Endodermal cell (in vitro differentiated cells): ENCODE measurements at places on chromosomes 5 and 9.
A peak's percentile ranks its signal among the peaks of the same experiment; 100 is the strongest.

DNA sequence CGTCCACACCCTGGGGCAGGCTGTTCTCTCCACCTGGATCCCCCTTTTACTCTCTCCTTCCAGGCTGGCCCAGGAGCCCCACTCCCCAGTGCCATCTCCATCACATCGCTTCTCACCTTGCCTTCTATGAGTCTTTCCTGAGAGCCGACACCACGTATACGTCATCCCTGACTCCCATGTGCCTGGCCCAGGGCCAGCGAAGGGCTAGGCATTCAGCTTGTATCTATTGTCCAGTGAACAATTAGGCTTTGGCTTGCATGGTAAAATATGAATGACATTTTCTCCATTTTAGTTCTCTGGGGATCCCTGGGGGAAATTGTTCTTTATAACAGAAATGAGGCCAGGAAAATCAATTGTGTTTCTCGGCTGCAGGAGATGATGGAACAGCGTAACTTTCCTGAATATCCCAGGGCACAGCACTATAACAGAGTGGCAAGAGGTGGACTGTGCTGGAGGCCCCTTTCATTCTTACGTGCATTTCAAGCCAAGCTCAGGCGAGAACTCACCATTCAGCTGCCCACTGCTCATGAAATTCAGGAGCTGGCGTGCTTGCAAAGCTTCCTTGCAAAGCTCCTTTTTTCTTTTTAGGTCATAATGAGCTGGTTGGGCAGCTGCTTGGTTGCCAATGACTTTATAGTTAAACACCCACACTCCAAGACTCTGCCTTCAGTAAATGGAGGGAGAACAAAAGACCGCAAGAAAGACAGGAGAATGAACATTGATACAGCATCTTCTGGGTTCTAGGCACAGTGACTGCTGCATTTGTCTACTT, 37.7 kb downstream of the NSG2 start:
- DNase-seq, result no peak

GRCh38 chr9:35605351-35606137, 482 bp downstream of the TESK1 start:
- DNase-seq, result peak; percentile 69

- no peak for DNase-seq
These were observed 451.3 kb upstream of the KLF4 start for GRCh38 chr9:107940616-107941595.

DNA sequence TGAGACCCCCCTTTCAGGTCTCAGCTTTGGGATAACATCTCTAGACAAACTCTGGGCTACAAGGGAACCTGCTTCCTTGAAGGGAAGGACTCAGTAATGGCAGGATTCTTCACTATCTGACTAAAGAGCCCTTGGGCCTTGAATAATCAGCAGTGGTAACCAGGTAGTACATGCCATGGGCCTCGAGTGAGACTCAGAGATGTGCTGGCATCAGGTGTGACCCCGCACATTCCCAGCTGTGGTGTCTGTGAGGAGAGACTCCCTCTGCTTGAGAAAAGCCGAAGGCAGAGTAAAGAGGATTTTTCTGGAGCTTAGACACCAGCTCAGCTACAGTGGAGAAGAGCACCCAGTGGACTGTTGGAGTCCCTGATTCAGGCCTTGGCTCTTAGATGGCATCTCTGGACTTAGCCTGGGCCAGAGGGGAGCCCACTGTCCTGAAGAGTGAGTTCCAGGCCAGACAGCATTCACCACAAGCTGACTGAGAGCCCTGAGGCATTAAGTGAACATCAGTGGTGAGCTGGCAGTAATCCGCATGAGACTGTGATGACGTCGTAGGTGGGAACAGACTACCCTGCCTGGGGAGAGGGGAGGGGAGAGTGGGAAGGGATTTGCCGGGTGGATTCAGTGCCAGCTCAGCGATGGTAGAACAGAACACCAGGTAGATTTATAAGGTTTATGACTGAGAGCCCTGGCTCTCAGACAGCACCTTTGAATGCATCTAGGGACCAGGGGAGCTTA, 5.3 kb upstream of the ZNF782 start:
- DNase-seq, result peak; percentile 70

- DNase-seq, result peak; percentile 89
These were observed 597.3 kb downstream of the PRELID2 start for GRCh38 chr5:145237843-145238242.

- DNase-seq, result peak; percentile 44
These were observed 4.0 kb upstream of the TERT start for GRCh38 chr5:1298723-1299510.

- DNase-seq, result peak; percentile 45
These were observed 166.4 kb upstream of the SMIM23 start for GRCh38 chr5:171619196-171619595.

DNA sequence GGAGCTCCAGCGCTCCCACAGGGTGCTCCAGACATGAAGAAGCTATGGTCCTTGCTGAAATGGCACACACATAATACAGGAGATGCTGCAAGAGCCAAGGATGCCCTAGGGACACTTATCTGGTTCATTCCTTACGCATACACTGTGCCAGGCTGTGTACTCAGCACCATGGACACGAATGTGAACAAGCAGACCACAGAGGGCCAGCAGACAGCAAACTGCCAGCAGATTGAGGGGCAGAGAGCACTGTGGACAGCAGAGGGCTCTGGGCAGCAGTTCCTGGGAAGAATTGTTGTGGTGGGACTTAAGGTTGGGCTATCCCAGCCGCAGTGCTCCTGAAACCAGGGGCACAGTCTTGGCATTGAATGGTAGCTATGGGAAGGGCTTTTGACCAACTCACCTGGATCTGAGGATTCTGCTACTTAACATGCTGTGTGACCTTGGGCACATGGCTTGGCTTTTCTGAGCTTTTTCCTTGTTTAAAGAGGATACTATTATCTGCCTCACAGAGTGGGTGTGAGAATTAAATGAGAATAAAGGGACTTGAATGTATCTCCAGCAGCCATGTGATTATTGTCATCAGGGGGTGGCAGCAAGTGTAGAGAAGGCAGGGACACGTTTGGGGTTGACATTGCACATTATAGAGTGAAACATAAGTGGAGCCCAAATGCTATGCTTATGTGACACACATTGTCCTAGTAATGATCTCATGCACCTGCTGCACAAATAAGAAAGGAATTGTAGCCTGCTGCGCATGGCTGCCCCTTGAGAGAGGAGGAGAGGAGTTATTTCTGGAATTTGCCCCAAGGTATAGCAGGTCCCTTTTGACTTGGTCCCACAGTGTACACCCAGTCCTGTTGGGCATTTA, 30.1 kb downstream of the PPARGC1B start:
- DNase-seq, result no peak

- no peak for DNase-seq
These were observed 42.5 kb upstream of the TAF1L start for GRCh38 chr9:32677931-32678330.

- DNase-seq, result peak; percentile 92
These were observed 2.9 kb upstream of the NXNL2 start for GRCh38 chr9:88531920-88532698.

DNA sequence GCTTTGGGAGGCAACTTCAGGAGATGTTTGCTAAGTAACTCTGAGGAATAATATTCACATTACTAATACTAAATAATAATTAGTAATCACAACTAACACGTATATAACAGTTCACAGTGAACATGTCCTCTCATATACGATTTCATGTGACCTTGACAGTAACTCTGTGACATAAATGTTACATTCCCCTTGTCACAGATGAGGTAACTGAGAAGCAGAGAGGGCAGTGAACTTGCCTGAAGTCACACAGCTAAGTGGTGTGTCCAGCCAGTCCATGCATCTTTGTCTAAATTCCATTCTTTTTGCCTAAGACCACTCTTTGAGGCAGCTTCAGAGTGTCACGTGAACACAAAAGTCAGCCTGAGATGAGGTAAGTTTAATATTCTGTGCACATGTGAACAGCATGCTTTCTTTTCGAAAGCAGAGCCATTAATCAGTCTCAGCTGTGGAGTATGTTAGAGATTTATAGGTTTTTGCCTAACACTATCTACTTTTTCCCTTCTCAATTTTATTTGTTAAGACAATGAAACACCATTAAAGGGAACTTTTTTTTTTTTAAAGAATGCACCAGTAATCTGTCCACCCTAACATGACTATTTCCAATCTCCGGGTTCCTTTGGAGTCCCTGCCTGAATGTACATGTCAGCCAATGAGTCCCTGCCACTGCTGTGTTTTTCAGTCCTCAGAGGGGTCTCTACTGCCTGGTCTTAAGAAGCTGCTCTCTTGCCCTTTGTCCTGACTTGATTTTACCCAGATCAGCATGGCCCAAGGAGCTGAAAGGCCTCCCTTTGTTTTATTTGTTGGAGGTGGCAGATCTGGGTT, 43.5 kb downstream of the SH3PXD2B start:
- DNase-seq, result no peak

- DNase-seq, result peak; percentile 60
These were observed 12.7 kb upstream of the THG1L start for GRCh38 chr5:157718519-157718918.

DNA sequence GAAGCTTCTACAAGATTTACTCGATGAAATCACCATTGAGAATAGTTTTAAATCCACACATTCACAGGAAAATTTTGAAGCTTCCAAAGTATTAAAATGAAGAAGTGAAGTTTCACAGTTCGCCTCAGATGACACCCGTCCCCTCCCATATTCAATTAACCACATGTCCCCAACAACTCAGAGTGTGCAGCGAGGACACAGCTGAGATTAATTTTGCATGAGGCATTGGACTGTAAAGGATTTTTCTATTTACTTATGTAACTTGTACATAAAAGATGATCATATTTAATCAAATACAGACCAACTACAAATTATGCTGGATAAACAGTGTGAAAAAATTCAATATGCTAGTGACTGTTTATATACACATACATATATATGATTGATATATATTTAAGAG, 84.7 kb upstream of the OLFM1 start:
- DNase-seq, result no peak

- DNase-seq, result no peak
These were observed 14.7 kb upstream of the OSMR start for GRCh38 chr5:38831117-38831516.

DNA sequence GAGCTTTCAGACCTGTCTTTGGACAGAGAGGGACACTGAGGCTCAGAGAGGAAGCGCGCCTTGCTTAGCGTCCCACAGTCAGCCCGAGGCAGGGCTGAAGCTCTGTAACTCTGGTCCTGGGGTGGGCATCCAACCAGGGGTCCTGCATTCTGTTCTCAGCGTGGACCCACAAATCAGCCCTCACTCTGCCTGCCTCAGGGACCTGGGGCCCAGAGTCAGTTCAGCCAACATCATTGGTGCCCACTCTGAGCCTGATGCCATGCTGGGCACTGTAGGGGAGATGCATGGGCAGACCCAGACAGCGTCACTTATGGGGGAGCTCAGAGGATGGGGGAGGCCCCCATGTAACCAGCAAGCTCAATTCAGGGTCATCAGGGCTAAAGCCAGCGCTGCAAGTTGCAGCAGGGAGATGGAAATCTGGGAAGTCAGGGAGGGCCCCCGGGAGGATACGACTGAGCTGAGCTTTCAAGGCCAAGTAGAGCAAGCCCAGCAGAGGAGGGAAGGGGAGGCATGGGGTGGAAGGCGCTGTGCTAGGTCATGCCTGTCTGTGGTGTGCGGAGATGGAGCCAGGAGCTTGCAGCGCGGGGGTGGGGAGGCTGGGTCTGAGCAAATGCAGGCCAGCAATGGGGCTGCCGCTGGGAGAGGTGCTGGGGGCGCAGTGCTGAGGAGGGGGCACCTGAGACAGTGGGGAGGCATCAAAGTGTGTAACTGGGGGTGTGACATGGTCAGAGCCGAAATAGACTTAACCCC, 21.1 kb downstream of the CORO2A start:
- no peak for DNase-seq

DNA sequence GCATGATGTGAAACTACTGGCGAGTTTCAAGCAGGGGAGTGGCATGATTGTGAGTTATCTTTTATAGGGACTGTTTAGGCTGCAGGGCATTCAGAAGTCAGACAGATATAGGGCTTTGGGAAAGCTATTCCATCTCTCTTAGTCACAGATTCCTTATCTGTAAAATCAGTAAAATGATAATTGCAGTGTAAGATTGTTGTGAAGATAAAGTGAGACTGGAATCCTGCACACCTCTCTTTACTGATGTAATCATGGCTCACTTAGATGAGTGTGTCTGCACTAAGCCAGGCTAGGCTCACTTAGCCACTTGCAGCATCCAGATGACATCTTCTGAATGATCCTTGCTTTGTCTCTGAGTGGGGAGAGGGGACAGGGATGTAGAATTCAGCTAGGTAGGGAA, 81.8 kb upstream of the MAMDC2 start:
- no peak for DNase-seq

DNA sequence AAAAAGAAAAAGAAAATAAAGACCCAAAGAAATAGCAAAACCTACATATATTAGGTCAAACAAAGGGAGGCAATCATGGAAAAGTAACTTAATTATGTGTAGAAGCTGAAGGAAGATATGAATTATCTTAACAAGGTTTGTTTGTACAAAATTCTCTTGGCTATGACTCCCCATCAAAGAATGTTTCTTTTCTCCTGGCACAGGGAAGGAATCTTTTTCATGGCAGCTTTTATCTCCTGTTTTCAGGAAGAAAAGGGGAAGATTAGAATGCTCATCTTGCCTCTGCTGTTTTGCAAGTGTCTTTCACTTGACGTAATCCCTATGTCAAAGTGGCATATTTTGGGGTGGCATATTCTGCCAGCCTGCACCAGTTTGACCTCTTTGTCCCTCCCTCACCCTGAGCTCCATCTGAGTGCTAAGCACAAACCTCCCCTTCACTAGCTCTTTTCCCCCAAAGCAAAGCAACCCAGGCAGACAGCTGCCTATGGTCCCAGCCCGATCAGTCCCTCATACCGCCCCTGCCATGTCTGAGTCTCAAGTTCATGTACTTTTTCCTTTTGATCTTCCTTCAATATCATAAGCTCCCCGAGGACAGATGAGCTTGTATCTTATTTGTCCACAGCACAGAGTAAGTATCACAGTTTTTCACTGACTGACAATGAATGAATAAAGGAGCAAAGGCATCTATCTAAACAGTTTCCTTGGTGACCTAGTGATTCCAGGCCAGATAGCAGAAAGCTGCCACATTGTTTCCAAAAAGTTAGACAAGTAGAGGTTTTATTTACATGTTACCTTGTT, 242.8 kb upstream of the ANKRD55 start:
- peak; percentile 17 for DNase-seq

GRCh38 chr5:72849546-72849945, 33.1 kb downstream of the TNPO1 start:
- DNase-seq, result no peak

DNA sequence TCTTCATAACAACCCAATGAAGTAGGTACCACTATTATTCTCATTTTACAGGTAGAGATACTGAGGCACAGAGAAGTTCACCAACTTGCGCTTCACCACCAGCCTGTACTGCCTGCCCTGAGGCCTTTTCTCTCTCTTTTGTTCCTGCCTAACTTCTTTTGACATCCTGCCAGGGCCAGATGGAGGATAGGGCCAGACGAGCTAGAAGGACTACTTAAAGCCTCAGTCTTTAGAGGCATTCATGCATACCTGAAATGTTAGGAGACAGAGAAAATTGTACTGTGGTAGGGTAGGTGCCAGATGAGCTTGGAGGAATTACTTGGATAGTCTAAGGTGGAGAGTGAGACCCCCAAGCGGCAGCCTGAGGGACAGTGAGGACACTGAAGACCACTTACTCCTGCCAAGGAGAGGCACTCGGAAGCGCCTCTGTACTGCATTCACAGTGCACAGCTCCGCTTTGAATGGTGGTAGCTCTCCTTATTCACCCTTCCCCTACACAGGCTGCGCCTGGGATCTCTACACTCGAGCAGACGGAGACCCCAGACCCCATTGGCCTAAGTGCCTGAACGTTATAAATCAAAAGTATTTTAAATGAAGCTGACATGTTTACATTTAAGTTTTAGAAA, 6.2 kb upstream of the ORM1 start:
- peak; percentile 35 for DNase-seq

GRCh38 chr9:114771889-114772288, 34.0 kb downstream of the TNFSF15 start:
- DNase-seq, result no peak

GRCh38 chr5:103523319-103523718, 39.3 kb downstream of the NUDT12 start:
- DNase-seq, result no peak
